ENCODE measurements at places on chromosomes 1 and 21.
A peak's percentile ranks its signal among the peaks of the same experiment; 100 is the strongest.

GRCh38 chr1:38005195-38006007 lies at the start of gene FHL3:
FHL3 (minus strand) TSS chr1:38005514; CDS start chr1:37999412, 6,102 bp downstream.
- peak; percentile 40 for DNase-seq

DNA sequence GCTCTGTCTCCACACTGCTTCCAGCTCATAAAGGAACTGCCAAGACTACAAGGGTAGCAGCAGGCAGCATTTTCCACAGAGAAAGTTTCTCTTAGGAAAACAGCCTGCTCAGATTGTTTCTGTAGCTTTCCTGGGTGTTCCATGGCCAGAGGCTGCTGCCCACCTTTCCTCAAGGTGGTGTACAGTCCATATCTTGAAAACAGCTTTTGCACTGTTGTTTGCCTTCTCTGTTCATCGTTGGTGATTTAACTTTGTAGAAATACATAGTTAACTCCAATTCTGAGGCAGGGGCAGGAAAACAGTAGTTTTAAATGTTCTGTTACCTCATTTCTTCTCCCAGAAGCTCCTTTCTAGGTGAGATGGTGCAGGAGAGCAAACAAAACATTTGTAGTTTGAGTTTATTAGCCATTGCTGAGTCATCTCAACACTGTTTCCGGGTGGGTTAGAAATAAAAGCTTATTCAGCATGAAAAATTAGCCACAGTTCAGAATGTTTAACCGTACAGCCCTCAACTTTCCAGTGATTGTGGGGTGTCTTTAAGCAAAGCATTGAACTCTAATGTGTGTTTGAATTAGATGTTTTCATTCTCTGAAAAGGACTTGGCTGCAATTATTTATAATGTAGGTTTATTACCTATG lies 41.7 kb downstream of the DIP2A start:
- DNase-seq: no peak

DNA sequence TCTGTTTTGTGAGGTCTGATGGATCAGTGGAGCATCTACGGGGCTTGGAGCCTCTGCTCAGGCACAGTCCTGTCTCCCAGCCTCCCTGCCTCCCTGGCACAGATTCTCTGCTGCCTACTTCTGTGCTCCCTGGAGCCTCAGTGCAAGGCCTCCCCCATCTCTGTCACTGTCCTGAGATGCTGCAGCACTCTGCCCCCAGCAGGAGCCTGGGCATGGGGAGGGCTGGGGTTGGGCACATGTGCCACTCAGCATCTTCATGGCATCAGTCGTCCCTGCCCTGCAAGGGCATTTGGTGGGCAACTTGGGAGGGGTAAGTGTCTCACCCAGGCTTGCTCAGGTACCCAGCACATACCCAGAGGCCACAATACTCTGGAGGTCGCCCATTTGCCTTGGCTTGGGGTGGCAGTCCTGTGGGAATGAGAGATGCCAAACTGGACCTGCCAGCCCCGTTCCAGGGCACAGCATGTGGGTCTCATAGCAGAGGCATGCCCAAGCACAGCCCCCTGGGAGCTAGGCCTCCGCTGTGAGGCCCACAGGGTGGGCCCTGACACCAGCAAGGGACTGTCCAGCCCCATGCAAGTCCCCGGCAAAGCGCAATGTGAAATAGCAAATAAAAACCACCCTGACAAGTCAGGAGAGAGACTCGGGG lies 28.7 kb downstream of the PADI3 start:
- DNase-seq: no peak

GRCh38 chr1:155218854-155219591 lies 10.5 kb downstream of the MTX1 start:
- no peak for DNase-seq

GRCh38 chr1:23574265-23574754 lies 15.0 kb upstream of the ID3 start:
- DNase-seq: no peak

DNA sequence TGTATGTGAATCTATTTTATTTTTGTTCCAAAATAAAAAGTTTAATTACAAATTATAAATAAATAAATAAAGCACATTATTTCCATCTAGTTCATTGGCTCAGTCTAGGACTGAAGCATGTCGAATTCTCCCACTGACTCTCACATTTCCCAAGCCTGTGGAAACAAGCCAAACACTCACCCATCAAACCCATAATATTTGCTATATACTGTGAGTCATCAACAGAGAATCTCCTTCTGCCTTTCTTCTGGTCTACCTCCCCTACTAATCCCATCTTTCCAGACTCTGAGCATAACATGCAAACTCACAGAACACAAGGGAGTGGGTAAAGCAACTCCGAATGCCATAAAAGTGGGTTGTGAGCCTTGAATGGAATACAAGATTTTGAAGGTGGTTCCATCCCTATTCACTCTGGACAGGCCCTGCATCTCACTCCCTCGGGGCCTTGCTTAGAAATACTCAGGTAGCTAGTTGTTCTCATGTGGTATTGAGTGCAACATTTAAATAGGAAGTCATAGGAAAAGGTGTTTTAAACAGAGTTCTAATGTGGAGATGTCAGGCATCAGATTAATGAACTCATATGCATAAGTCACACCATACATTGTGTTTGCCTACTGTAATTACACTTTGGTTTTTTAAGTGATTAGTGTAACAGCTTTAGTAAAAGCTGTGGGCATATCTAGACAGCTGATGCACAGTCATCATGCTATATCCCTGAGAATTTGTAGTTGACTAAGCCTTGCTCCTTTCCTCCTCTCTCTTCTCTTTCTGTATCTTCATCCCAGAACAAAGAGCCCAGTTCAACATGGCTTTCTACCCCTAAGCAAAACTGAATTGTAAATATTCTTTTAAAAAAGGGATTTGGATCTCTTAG lies 47.0 kb downstream of the F5 start:
- DNase-seq: no peak

- no peak for DNase-seq
Observed at GRCh38 chr21:43918385-43918947, 53.4 kb downstream of the AGPAT3 start.

GRCh38 chr1:108575375-108575774 lies 15.5 kb downstream of the EEIG2 start:
- no peak for DNase-seq

- no peak for DNase-seq
Observed at GRCh38 chr1:52404975-52405338, 555 bp downstream of the PRPF38A start.

- no peak for DNase-seq
Observed at GRCh38 chr1:88455621-88456256, 228.3 kb upstream of the PKN2 start.

- DNase-seq: no peak
Observed at GRCh38 chr1:1672181-1672965, 13.6 kb upstream of the CDK11B start.

Data from germinal center (tissue), 1 donor.